ENCODE measurements at places on chromosomes 12 and 14.

GRCh38 chr14:99724939-99725773, 41.1 kb downstream of the CYP46A1 start:
- DNase-seq = no peak

- DNase-seq = no peak
These were observed 8.5 kb upstream of the AMN1 start for GRCh38 chr12:31737345-31737744.

DNA sequence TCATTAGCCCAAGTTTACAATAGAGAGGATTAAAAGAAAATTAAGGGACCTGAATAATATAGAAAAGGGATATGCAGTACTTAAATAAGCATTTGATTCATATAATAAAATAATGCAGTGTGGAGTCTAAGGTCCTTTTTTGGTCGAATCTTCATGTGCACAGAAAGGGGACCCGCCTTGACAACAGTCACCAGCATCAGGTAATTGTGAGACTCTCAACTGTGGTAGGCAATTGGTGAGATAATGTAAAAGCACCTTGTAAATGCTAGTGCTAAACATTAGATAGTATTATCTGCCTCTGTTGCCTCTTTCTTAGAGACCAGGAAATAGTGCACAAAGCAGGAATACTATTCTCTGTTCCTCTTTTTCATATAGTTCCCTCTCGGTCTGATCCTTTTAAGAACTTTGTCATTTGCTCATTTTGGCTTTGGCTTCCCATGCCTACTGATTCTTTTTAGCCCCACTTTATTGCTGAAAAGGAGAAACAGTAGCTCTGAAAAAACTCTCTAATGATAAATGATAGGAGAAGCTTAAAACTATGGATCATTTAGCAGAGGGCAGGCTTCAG, 17.5 kb downstream of the CHPT1 start:
- no peak for DNase-seq

GRCh38 chr12:4215229-4216186, 58.1 kb upstream of the CCND2 start:
- DNase-seq = peak; percentile 4
